ENCODE measurements at places on chromosomes 4 and X.

DNA sequence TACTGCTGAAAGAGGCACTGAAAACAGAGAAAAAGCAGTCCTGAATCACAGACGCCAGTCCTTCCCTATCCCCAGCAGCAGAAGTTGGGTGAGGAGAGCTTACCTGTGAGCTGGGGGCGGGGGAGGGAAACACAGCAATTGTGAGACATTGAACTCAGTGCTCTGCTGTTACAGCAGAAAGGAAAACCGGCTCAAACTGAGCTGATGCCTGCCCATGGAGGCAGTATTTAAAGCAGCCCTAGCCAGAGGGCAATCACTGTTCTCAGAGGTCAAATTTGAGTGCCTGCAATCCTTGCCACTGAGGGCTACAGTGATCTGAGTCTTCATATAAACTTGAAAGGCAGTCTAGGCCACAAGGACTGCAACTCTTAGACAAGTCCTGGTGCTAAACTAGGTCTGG, 220.7 kb downstream of the GRXCR1 start:
- no peaks in the 10 kb centered on the region for H3K36me3 ChIP-seq
- H3K27ac ChIP-seq: no peak overlapping the region
- H3K4me1 ChIP-seq: no peaks in the 10 kb centered on the region
- no peak for DNase-seq
- H3K27me3 ChIP-seq: no peaks in the 10 kb centered on the region

DNA sequence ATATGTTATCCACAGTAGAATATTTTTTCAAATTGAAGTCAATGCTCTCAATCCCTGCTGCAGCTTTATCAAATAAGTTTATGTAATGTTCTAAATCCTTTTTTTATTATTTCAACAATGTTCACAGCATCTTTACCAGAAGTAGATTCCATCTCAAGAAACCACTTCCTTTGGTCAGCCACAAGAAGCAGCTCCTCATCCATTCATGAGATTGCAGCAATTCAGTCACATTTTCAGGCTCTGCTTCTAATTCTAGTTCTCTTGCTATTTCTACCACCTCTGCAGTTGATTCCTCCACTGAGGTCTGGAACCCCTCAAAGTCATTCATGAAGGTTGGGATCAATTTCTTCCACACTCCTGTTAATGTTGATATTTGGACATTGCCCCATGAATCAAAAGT, 2301.3 kb upstream of the TENM3 start:
- DNase-seq: no peak
- peaks cover 4% of the 10 kb centered on the region for H3K27me3 ChIP-seq
- H3K4me3 ChIP-seq: no peak overlapping the region

GRCh38 chrX:34146906-34147305, 14.8 kb upstream of the FAM47A start:
- no peaks in the 10 kb centered on the region for H3K4me1 ChIP-seq
- no peaks in the 10 kb centered on the region for H3K36me3 ChIP-seq
- no peak for DNase-seq
- no peaks in the 10 kb centered on the region for H3K27me3 ChIP-seq
- no peak overlapping the region for H3K4me3 ChIP-seq

- peaks cover 24% of the 10 kb centered on the region for H3K27me3 ChIP-seq
- H3K36me3 ChIP-seq: no peaks in the 10 kb centered on the region
- H3K4me3 ChIP-seq: peak overlapping the region; percentile 47
Measured at GRCh38 chrX:151082077-151082948, 94.1 kb upstream of the GPR50 start.

DNA sequence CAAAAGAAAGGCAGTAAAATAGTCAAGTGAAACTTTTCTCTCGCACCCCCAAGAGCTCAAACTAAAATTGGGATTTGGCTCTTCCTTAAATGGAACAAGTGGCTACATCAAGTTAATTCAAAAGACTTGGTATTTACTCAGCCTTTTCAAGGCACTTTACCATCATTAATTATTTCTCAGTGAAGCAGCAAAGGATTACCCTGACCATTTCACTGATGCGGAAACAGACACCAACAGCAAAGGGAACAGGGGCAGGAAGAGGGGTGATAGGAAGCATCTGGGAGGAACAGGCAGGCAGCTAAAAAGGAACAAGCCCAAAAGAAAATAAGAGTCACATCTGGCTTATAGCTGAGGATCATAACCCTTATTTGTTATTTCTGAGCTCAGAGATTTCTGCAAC, 2.7 kb downstream of the SCML2 start:
- H3K4me3 ChIP-seq: no peak overlapping the region
- H3K27me3 ChIP-seq: peaks cover 8% of the 10 kb centered on the region
- no peak for DNase-seq
- peaks cover 8% of the 10 kb centered on the region for H3K4me1 ChIP-seq
